ENCODE measurements at places on chromosomes 3 and 15.

DNA sequence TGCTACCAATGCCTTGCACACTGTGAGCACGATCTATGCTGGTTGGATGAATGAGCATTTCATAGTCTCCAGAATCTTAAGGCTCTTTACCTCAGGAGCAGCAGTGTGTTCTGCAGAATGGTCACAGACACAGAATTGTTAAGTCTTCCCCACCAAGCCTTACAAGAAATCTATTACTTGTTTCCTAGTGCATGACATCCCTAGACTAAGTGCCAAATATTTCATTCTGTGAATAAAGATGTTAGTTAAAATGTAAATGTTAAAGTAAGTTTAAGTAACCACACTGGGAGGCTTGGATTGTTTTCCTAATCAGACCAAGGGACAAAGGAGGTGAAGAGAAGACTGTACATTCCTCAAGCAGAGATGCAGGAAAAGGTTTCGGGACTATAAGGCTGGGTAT, 4.1 kb upstream of the TNFSF10 start:
- DNase-seq: no peak

DNA sequence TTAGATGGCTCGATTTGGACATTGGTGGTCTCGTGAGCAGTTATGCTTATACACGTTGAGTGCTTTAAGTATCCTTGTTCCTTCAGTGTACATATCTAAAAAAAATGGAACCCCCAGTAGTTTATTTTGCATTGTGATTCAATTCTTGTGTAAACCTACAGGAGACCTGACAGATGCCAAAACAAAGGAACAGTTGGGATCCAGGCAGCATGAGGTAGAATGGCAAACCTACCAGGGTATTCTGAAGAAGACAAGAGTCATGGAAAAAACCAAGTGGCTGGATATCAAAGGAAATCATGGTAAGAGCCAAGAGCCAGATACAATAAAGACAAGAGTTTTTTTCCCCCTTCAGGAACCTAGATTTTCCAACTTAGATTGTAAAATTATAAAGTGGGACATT, 2.0 kb downstream of the TMEM62 start:
- DNase-seq: no peak

DNA sequence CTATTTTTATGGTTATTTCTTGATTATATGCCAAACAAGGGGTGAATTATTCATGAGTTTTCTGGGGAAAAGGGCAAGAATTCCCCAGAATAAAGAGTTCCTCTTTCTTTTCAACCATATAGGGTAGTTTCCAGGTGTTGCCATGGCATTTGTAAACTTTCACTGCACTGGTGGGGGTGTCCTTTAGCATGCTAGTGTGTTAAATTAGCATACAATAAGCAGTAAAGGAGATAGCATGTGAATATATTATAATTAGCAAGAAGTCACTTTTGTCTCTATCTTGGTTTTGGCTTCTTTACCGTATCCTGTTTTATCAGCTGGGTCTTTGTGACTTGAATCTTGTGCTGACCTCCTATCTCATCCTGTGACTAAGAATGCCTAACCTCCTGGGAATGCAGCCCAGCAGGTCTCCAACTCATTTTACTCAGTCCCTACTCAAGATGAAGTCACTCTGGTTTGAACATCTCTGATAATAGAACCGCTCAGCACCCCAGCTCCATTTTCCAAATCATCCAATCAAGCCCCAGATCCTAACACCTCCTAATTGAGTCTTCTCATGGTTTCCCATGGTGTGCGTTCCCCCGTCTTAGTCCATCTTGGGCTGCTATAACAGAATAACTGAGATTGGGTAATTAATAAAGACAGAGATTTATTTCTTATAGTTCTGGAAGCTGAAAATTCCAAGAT, 3.4 kb upstream of the SELENOT start:
- no peak for DNase-seq

- no peak for DNase-seq
These were observed 4.6 kb upstream of the AMOTL2 start for GRCh38 chr3:134378818-134379217.

DNA sequence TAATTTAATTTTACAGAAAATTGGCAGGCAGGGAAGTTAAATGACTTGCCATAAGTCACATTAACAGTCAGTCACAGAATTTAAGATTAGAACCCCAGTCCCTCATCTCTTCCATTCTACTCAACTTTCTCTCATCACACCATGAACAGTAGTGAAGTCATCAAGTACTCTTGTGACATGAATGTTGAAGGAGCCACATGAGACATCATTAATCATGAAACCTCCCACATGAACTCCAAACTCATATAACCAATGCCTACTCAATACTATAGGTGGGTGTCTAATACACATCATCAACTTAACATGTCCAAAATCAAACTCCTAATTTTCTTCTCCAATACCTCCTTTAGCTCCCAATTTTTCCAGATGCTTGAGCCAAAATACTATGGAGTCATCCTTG, 19.5 kb downstream of the PHC3 start:
- DNase-seq: no peak

- DNase-seq: no peak
These were observed 28.3 kb downstream of the STARD5 start for GRCh38 chr15:81295486-81296121.

DNA sequence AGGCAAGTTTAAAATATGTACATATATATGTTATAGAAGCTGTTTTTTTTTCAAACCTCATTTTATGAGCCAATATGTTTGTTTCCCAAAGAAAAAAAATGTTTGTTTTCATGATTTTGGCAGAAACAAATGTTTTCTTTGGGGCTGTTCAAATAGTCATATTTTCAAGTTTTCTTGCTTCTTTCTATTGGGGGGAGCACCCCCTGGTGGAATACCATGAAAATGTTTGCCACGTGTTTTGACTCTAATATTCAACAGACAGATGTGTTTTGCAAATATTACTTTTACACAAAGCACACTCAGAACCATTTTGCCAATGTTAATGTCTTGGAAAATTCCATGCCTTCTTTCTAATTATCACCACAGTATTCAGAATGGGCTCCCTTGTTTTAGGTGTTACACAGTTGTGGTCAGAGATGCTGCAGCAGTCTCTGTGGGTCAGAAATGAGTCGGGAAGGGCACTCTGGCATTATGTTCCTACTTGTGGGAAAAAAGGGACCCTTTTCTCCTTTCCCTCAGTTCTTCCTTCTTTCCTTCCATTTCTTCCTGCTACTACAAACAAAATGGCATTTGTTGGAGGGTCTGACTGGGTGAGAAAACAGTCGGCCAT, 817.0 kb downstream of the TUSC7 start:
- no peak for DNase-seq

DNA sequence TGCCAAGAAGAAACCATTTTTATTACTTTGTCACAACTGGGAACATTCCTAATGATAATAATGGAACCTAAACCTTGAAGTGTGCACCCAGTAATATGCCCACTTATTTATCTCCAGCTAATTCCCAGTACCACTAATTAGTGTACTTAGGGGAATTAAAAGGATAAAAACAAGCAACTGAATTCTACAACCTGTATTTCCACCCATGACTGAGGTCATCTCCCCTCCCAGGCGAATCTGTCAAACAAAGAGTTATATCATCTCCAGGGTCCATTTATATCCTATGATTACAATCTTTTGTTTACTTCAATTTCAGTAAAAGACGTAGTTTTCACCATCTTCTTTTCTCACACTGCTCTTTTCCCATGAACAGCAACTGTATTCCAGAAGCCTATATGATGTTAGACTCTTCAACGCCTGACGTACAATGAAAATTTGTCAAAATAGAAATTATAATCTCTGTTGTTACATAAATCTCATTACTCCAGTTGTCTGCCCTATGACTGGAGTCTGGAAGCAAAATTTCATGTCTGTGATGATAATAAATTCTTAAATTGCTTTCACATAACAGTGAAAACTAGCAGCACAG, 177.6 kb downstream of the GOLIM4 start:
- no peak for DNase-seq

GRCh38 chr3:105791919-105792786, 76.7 kb downstream of the CBLB start:
- DNase-seq: no peak

DNA sequence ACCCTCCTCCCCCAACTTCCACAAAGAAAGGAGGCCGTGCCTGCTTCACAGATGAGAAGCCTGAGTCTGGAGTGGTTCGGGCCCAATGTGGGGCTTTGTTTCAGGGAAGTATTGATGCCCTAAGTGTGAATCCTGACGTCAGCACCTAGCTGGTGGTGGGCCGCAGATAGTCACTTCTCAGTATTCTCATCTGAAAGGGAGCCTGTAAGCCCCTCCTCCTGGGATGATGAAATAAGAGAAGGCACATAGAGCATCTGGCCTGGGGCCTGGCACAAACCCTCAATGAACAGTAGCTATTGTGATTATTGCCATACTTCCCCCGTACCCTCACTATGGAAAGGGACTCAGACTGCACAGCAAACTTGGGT, 24.8 kb downstream of the LINGO1 start:
- DNase-seq: no peak

GRCh38 chr3:55144015-55144673, 216.3 kb upstream of the LRTM1 start:
- no peak for DNase-seq

GRCh38 chr15:61824291-61824690, 236.0 kb downstream of the VPS13C start:
- DNase-seq: no peak

DNA sequence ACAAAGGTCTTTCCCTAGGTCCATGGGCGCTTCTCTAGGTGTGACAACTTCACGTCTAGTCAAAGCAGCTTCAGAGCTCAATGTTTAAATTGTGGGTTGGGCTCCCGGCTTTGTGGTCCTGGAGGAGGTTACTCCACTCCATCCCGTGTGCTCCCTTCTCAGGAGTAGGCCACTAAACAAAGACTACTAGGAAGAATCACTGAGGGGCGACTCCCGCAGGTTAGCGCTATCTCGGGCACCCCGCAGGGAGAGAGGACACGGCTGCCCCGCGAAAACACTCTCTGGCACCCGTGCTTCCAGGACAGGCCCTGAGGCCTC, 500 bp downstream of the PARP6 start:
- no peak for DNase-seq
